Memory B cell (primary cell): ENCODE measurements at places on chromosomes 2 and 18.

GRCh38 chr2:9302755-9303154, 96.1 kb downstream of the ASAP2 start:
- H3K4me1 ChIP-seq, result no peaks in the 10 kb centered on the region
- no peak overlapping the region for H3K27ac ChIP-seq
- H3K36me3 ChIP-seq, result no peaks in the 10 kb centered on the region
- no peak for DNase-seq

GRCh38 chr2:24842081-24843050, 49.1 kb downstream of the CENPO start:
- no peaks in the 10 kb centered on the region for H3K4me1 ChIP-seq
- no peak for DNase-seq
- H3K36me3 ChIP-seq, result peaks cover 28% of the 10 kb centered on the region
- no peak overlapping the region for H3K27ac ChIP-seq
- H3K4me3 ChIP-seq, result no peak overlapping the region
- no peaks in the 10 kb centered on the region for H3K27me3 ChIP-seq

DNA sequence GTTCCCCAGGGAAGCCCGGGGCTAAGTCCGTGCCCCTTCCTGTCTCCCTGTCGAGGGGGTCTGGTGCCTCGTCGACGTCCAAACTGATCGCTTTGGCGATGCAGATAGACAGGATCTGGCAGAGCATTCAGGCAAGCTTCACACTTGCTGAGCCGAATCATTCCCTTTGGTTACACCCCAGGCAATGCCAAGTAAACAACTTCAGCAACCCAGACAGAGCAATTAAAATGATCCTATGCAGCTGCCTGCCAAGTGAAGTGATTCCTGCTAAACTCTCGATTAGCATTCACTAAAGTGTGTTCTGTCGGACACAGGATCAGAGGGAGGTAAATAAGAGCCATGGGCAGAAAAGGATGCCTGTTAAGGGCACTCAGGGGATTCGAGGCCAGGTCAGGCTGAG, 108.2 kb upstream of the RAB12 start:
- H3K27me3 ChIP-seq, result peaks cover 18% of the 10 kb centered on the region
- H3K36me3 ChIP-seq, result no peaks in the 10 kb centered on the region
- DNase-seq, result no peak

DNA sequence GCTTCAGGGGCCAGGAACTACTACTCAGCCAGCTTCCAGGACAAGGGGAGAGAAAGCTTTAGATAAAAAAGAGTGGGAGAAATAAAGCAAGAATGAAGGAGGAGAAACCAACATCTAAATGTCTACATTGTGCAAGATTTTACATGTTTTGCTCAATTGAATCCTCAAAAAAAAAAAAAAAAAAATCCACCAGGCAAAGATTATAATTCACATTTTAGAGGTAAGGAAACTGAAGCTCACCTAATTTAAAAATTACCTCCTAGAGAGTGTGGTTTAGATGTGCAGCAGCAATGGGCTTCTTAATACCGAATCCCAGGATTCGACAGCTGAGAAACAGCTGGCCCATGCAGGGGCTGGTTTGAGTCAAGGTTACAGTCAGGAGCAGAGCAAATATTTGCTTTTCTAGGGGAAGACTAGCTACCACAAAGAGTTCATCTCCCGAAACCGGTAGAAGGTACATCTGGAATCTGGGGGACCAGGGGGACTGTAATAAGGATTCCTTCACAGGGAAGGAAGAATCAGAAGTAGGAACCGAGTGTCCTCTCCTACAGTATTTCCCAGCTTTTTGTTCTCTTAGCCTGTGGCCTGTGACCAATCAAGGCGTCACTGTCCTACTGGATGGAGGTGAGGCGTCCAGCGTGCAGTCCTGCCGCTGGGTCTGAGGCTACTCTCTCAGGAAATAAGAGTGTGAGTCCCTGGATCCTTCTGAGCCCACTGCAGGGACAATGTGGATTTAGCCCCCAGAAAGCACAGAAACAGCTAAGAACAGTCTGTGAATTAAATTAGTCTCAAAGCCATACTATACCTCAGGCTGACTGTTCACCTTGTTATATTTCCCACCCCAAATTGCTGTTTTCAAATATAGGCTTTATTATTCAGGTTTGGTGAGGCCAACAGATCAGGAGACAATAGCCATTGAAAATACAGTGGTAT, 42.3 kb downstream of the IL1R2 start:
- no peak for DNase-seq
- no peaks in the 10 kb centered on the region for H3K36me3 ChIP-seq
- H3K4me3 ChIP-seq, result peak overlapping the region; percentile 57
- H3K4me1 ChIP-seq, result peaks cover 10% of the 10 kb centered on the region
- H3K27me3 ChIP-seq, result peaks cover 1% of the 10 kb centered on the region

DNA sequence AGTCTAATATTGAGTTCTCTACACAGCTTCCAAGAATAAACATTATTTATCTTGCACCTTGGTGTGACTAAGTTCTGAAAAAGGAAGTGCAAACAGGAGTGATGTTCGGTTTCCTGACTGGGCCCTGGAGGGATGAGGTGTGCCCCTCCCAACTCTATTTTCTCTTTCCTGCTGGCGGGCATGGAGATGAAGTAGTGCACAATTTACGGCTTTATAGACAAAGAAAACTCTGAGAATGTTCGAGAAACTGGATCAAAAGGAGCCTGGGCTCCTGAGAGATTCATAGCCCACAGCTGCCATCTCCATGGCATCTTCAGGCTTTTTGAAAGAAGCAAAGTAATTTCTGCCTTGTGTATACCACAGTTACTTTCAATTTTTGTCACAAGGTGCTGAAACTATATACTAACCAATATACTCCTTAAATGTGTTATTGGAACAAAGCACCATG, 22.3 kb downstream of the LRATD1 start:
- H3K27me3 ChIP-seq, result no peaks in the 10 kb centered on the region
- H3K36me3 ChIP-seq, result no peaks in the 10 kb centered on the region
- no peak for DNase-seq
- no peak overlapping the region for H3K27ac ChIP-seq

- no peak for DNase-seq
- H3K4me1 ChIP-seq, result peaks cover 44% of the 10 kb centered on the region
These were observed 1.4 kb downstream of the PSME4 start for GRCh38 chr2:53969285-53969967.

- H3K27ac ChIP-seq, result no peak overlapping the region
- no peaks in the 10 kb centered on the region for H3K4me1 ChIP-seq
- no peaks in the 10 kb centered on the region for H3K27me3 ChIP-seq
- DNase-seq, result no peak
- peaks cover 6% of the 10 kb centered on the region for H3K36me3 ChIP-seq
- H3K4me3 ChIP-seq, result no peak overlapping the region
These were observed 44.9 kb upstream of the BAZ2B start for GRCh38 chr2:159661286-159661685.

GRCh38 chr2:179861027-179861415, 391 bp downstream of the ZNF385B start:
- H3K27ac ChIP-seq, result no peak overlapping the region
- H3K4me1 ChIP-seq, result peaks cover 8% of the 10 kb centered on the region
- no peak overlapping the region for H3K4me3 ChIP-seq
- DNase-seq, result no peak
- peaks cover 30% of the 10 kb centered on the region for H3K27me3 ChIP-seq
